Ascending aorta (tissue), 2 donors: ENCODE measurements at places on chromosomes 5 and 9.

DNA sequence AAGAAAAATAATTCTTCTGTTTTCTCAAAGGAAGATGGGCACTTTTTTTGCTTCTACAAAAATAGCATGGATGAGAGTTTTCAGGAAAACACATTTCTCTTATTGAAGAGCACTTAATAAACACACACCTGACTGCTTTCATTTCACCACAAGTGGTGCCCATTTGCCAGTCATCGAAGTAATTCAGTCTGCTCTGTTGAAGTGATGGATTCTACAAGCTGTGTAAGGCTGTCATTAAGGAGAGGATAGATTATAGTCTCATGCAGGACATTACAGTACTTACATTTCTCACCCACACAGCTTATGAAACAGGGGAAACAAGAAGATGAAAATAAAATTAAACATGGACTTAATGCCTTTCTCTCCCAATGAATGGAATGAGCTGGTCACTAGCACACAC is 165.2 kb downstream of the NR2F1-AS1 start:
- no peak for DNase-seq

- DNase-seq: no peak
These were observed 219.1 kb downstream of the NDUFS4 start for GRCh38 chr5:53779541-53779981.

DNA sequence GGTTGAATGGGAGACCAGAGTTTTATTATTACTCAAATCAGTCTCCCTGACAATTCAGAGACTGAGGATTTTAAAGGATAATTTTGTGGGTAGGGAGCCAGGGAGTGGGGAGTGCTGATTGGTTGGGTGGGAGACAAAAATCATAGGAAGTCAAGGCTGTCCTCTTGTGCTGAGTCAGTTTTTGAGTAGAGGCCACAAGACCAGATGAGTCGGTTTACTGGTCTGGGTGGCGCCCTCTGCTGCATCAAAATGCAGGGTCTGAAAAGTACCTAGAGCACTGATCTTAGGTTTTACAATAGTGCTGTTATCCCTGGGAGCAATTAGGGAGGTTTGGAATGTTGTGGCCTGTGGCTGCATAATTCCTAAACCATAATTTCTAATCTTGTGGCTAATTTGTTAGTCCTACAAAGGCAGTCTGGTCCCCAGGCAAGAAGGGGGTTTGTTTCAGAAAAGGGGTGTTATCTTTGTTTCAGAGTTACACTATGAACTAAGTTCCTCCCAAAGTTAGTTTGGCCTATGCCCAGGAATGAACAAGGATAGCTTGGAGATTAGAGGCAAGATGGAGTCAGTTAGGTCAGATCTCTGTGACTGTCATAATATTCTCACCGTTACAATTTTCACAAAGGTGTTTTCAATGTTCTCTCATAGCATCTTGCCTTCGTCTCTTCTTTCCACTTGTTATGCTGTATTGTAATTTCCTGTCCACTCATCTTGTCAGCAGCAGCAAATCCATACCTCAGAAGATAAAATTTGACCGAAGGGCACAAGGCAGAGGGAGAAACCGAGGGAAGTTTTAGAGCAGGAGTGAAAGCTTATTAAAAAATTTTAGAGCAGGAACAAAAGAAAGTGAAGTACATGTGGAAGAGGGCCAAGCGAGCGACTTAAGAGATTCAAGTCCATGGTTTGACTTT is 59.2 kb upstream of the CLINT1 start:
- no peak for DNase-seq

DNA sequence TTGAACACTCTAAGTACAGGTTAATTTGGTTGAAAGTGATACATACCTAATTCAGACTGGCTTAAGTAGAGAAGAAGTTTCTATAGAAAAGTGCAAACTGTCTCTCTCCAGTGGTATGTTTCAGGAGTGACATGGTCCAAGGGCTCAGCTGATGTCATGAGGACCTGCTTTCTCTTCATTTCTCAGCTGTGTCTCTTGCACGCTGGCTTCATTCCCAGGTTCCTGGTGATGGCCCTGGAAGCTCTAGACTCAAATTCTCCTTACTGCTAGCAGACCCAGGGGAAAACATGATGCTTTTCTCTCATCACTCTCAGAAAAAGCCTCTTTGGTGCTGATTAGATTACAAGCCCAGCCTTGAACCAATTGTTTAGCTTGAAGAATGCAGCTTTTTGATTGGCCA is 211.9 kb upstream of the CLINT1 start:
- no peak for DNase-seq

GRCh38 chr5:150046031-150046430 is 40.3 kb downstream of the CSF1R start:
- no peak for DNase-seq

DNA sequence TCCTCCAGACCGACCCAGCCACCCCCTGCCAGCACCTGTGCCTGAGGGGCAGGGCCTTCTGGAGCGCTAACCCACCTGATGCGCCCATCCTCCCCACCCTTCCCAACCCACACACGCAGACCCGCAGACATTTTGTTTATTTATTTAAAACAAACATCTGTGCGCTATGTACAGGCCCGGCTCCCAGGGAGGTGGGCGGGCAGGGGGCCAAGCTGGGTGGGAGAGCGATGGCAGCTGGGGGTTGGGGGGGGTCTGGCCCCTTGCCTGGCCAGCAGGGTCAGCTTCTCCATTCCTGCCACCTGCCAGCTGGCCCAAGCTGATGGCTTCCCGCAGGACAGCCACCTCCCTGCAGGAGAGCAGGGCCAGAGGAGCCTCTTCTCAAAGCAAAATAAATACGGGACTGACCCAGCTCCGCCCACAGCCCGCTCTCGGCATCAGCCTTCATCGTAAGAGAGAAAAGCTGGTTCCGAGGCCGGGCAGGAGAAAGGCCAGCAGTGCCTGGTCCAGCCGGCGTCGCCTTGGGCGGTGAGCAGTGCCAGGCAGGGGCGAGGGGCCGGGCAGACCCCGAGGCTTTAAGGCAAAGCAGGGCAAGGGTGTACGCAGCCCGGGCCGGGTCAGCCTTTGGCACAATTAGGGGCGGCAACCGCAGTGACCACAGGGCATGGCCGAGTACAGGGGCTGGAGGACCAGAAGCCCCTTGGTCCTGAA is 10.9 kb upstream of the CLIC3 start:
- DNase-seq: no peak
